ENCODE measurements at places on chromosomes 5 and 9. TPM values are rescaled to one million over a fixed set of nuclear protein-coding genes. Genes with fewer than 3 reads are reported as not detected.
A peak's percentile ranks its signal among the peaks of the same experiment; 100 is the strongest.

The ZNF454 gene
- total RNA-seq = not detected

The REEP2 gene
- total RNA-seq = not detected

The PRRT1B gene
- total RNA-seq = not detected

The HTR1A gene
- not detected for total RNA-seq

The GABRA1 gene
- not detected for total RNA-seq

DNA sequence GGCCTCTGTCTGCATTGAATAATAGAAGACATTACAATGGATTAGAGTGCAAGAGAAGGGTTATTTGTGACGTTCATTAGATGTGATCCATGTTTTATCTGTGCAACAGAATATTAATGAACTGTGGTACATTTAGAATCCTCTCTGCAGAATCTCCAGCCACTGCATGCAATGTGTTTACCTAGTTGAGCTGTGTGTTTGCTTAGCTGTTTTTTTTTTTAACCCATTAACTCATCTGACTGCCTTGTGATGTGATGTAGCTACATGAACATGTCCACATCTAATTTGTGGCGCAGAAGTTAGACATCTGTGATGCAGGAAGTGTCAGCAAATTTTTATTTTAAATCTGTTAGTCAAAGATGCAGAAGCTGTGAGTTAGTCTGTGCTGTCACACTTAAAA is 236.9 kb downstream of the CD180 start:
- no peaks in the 10 kb centered on the region for H3K4me1 ChIP-seq
- no peak overlapping the region for H3K27ac ChIP-seq
- H3K36me3 ChIP-seq = no peaks in the 10 kb centered on the region
- DNase-seq = no peak
- H3K27me3 ChIP-seq = no peaks in the 10 kb centered on the region

GRCh38 chr9:92563116-92564100 is 27.6 kb upstream of the ECM2 start:
- no peaks in the 10 kb centered on the region for H3K27me3 ChIP-seq
- H3K36me3 ChIP-seq = no peaks in the 10 kb centered on the region
- DNase-seq = no peak
- no peaks in the 10 kb centered on the region for H3K4me1 ChIP-seq

The TMEM203 gene
- total RNA-seq = 34.7 TPM

The ACER2 gene
- total RNA-seq = 5.5 TPM

DNA sequence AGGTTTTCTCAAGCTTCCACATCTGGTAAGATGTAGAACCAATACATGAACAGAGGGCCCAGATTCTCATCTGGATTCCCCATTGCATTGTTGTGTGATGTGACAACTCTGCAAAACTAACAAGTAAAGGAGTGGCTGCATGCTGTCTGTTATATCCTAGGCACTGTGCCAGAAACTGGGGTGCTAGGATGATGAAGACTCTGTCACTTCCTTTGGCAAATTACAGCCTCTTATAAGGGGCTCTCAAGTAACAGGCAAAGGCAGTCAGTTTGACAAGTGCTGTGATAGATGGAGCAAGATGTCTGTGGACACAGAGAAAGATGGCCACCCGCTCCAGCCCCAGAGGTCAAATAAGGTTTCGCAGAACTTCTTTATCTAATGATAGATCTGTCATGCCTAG is 115.7 kb downstream of the PAPPA start:
- H3K36me3 ChIP-seq = no peaks in the 10 kb centered on the region
- no peak overlapping the region for H3K4me3 ChIP-seq
- no peaks in the 10 kb centered on the region for H3K4me1 ChIP-seq
- no peak overlapping the region for H3K27ac ChIP-seq
- no peak for DNase-seq

DNA sequence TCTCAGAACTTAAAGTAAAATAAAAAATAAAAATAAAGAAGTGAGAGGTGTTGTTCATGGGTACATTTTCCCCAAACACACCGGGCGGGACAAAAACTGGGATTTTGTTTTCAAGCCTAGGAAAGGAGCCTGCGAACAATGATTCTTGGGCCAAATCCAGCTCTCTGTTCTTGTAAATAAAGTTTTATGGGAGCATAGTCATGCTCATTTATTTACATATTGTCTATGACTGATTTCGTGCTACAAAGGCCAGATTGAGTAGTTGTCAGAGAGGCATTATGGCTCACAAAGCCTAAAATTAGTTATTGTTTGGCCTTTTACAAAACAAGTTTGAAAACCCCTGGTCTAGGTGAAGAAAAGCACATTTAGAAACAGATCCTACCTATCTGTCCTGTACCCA is 821.0 kb upstream of the GRAMD2B start:
- H3K27ac ChIP-seq = no peak overlapping the region
- no peaks in the 10 kb centered on the region for H3K4me1 ChIP-seq
- H3K36me3 ChIP-seq = no peaks in the 10 kb centered on the region

DNA sequence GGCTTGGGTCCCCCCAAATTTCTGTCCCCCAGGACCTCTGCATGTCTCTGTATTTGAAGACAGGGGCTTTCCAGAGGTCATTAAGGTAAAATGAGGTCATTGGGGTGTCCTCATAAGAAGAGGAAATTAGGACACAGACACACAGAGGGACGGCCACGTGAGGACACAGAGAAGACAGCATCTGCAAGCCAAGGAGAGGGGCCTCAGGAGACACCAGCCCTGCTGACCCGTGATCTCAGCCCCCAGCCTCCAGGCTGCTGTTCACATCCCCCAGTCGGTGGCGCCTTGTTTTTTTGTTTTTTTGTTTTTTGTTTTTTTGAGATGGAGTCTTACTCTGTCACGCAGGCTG is 1.2 kb upstream of the CCDC183 start:
- no peak overlapping the region for H3K4me3 ChIP-seq
- H3K27me3 ChIP-seq = no peaks in the 10 kb centered on the region
- H3K4me1 ChIP-seq = peaks cover 25% of the 10 kb centered on the region
- DNase-seq = no peak

DNA sequence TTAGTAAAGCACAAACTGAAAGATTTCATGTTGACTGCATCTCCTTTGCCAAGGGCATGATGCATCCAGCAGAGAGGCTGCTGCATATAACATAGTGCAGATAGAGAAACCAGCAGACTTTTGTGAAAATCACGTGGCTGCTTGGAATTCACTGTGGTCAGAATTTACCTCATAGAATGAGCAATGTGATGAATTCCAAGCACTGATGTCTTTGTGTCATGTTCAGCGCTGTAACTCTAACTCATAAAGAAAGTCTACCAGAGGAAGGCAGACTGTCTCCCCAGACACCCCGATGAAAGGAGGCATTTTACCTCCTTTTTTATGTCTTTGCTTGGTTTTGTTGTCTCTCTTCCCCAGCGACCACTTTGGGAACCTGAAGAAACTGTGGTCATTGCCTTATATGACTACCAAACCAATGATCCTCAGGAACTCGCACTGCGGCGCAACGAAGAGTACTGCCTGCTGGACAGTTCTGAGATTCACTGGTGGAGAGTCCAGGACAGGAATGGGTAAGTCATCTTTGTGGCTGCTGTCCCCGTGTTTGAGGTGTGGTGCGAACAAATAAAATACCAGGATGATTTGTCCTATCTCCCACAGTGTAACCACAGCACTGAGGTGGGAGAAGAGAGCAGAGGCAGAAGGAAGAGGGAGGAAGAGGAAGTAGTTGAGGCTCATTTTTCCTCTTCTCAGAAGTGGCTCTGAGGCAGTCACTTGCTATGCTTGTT is 42.0 kb downstream of the ITK start:
- H3K36me3 ChIP-seq = peaks cover 83% of the 10 kb centered on the region
- H3K27ac ChIP-seq = peak overlapping the region; percentile 77
- peak; percentile 70 for DNase-seq
- H3K27me3 ChIP-seq = no peaks in the 10 kb centered on the region

DNA sequence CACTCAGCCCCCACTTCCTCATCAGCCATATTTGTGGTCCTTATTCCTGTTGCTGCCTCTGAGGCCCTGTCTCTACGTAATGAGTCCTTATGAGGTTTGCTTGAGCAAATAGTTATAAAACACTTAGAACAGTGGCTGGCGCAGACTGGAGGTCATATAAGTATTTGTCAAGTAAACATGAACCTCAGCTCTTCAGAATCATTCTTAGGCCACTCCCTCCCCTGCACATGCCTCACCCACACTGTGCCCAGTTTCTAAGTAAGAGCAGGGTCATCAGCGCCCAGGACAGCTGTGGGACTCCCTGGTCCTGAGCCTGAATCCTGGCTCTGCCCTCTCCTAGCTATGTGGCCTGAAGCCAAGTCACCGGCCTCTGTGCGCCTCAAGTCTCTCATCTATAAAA is 4.0 kb downstream of the ST6GALNAC4 start:
- H3K27ac ChIP-seq = no peak overlapping the region
- no peaks in the 10 kb centered on the region for H3K27me3 ChIP-seq
- DNase-seq = no peak
- no peaks in the 10 kb centered on the region for H3K36me3 ChIP-seq
- H3K4me3 ChIP-seq = no peak overlapping the region

The GARIN3 gene
- not detected for total RNA-seq

DNA sequence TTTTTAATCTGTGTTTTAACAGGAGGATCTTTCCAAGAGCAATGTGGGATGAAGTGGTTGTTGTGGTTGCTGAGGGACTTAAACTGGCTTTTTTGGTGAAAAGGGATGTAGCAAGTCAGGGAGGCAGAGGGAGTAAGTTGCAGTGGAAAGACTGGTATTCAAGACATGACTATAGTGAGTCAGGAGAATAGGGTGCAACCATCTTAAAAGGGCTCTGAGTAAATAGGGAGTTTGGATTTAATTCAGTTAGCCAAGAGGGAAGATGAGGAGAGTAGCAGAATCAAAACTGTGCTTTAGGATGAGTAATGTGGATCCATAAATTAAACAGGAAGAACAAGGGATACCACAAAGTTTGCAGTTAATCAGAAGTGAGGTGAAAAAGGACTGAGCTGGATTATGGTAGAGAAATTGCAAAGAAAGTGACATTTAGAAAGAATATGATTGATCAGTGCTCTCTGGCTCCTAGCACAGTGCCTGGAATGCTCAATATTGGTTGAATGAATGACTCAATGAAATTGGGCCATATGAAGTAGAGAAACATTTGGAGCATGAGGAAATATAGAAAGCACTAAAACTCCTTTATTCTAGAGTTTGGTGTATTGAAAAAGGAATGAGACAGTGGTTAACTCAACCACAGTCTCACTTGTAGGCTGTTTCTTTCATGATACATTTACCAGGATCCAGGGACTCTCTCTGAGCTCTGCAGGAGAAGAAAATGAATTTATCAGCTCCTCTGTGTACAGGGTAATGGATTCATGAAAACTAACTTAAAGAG is 5.1 kb downstream of the POLR3G start:
- H3K27ac ChIP-seq = no peak overlapping the region
- peaks cover 4% of the 10 kb centered on the region for H3K4me1 ChIP-seq
- H3K36me3 ChIP-seq = no peaks in the 10 kb centered on the region
- H3K4me3 ChIP-seq = no peak overlapping the region
- no peaks in the 10 kb centered on the region for H3K27me3 ChIP-seq
- DNase-seq = no peak

The GPR150 gene
- 0.43 TPM for total RNA-seq

The FOXD4L6 gene
- total RNA-seq = not detected

GRCh38 chr5:155189476-155189875 is 175.9 kb downstream of the KIF4B start:
- no peak for DNase-seq
- no peaks in the 10 kb centered on the region for H3K27me3 ChIP-seq
- no peak overlapping the region for H3K27ac ChIP-seq
- no peaks in the 10 kb centered on the region for H3K36me3 ChIP-seq

The PIP5K1B gene
- total RNA-seq = 2.6 TPM

- no peak for DNase-seq
- H3K36me3 ChIP-seq = no peaks in the 10 kb centered on the region
- no peak overlapping the region for H3K27ac ChIP-seq
- H3K27me3 ChIP-seq = no peaks in the 10 kb centered on the region
These were observed 12.8 kb upstream of the TYRP1 start for GRCh38 chr9:12680341-12680740.

DNA sequence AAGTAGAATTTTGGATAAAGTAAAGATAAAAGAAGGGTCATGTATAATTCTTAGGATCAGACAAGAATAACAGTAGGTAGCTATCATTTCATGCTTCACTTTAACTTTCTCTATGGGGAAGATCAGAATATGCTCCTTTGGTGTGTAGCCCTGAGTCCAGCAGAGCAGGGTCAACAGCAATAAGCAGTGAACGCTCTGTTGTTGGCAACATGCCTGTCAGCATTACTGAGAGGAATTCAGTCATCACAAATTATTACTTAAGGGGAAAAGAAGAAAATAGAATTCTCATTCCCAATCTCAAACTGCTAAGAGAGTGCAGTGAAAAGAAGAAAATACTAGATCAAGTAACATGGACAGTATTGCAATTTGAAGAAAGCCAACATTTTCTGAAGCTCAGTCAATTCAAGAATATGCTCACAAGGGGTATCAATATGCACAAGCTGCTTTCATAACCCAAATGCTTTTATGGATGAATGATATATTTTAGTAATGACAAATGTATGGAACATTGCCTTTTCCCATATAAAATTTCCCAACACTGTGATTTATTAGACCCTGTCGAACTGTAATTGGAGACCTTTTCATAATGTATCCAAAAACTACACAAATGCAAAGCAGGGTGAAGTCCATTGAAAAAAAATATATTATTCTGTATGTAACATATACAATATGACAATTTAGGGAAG is 1359.4 kb downstream of the EFNA5 start:
- no peaks in the 10 kb centered on the region for H3K36me3 ChIP-seq
- DNase-seq = no peak
- H3K4me3 ChIP-seq = no peak overlapping the region
- H3K27me3 ChIP-seq = no peaks in the 10 kb centered on the region
- no peak overlapping the region for H3K27ac ChIP-seq
- no peaks in the 10 kb centered on the region for H3K4me1 ChIP-seq

The MARCOL gene
- total RNA-seq = not detected

The OBP2B gene
- not detected for total RNA-seq

The ADAMTS12 gene
- total RNA-seq = not detected

- H3K27ac ChIP-seq = no peak overlapping the region
- peaks cover 19% of the 10 kb centered on the region for H3K4me1 ChIP-seq
- peaks cover 15% of the 10 kb centered on the region for H3K27me3 ChIP-seq
- no peak overlapping the region for H3K4me3 ChIP-seq
These were observed 303.0 kb downstream of the PARP8 start for GRCh38 chr5:50969151-50970031.
